ENCODE measurements at places on chromosomes 12 and 14.

DNA sequence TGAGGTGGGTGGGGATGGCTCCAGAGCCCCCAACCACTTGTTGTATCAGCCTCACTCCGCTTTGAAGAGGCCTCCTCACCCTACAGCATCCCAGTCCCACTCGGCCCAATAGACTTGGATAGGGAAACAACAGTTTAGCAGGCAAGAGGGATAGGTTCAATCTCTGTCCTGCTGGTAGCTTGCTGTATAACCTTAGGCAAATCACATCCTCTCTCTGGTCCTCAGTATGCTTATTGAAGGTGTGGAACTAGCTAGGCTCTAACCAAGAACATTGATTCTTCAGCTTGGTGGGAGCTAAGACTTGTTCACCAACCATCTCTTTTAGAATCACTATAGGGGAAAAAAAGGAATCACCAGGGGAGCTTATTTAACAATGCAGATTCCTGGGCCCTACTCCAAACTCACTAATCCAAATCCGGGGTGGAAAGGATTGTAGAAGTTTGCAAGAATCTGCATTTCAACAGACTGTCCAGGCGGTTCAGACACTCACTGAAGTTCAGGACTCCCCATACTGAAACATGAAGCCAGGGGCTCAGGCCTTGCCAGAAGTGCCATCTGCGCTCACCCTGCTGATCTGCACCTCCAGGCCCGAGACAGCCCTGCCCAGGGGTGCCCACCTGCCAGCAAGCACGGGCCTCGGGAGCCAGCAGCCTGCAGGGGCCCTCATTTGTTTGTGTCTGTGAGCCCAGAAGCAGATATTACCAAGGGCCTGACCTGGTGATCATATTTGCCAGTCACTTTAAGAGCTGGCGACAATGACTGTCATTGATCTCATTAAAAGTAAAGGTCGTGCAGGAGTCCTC, 113.0 kb downstream of the ADCK1 start:
- no peak for DNase-seq

GRCh38 chr14:89283327-89284060, 133.5 kb downstream of the FOXN3 start:
- no peak for DNase-seq

DNA sequence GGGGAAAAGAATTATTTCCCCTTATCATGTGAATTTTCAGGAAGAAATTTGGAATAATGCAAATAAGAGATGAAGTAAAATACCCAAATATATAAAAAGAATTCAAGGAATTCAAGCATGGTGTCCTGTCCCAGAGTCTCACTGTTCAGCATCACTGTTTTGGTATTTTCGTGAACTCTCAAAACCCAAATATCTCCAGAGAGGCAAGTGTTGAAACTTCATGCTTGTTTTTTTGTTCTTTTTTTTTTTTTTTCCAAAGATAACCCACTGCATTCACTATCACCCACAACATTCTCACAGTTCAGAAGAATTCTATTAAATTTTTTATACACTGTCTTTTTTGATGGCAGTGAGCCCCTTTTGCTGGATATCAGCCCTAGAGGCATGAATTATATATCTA, 354.9 kb downstream of the DIO2 start:
- no peak for DNase-seq

- no peak for DNase-seq
These were observed 408.5 kb downstream of the ZFP36L1 start for GRCh38 chr14:68384335-68384734.

DNA sequence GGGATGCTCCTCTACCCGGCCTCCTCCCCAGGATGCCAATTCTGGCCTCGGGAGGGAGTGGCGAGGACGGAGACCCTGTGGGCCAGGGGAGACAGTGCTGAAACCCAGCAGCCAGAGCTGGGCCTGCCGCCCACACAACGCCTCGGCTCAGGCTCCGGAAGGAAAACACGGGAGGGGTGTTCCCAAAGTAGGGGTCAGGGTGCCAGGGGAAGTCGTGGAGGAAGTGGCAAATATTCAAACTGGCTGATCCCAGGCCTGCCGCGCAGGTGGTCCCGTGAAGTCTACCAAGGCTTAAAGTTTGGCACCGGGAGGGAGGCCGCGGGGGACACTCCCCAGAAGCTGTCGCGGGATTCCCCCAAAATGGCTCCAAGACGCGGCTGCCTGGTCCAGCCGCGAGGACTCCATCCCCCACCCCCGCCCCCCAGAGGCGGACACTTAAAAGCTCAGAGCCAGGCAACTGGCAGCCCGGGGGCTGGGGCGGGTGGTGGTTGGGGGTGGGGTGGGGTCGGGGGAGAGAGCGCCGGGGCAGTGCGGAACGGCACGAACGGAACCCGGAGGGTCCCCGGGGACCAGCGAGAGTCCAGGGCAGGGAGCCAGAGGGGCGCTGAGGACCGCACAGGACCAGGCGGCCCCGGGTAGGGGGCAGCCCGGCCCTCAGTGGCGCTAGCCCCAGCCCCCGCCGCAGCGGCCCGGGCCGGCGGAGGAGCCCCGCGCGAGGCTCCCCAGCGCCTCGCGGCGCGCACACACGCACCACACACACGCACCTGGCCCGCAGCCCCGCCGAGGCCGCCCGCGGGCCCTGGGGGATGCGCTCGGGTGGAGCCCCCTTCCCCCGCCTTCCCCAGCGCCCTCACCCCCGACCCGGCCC, 20.0 kb downstream of the BEGAIN start:
- no peak for DNase-seq

DNA sequence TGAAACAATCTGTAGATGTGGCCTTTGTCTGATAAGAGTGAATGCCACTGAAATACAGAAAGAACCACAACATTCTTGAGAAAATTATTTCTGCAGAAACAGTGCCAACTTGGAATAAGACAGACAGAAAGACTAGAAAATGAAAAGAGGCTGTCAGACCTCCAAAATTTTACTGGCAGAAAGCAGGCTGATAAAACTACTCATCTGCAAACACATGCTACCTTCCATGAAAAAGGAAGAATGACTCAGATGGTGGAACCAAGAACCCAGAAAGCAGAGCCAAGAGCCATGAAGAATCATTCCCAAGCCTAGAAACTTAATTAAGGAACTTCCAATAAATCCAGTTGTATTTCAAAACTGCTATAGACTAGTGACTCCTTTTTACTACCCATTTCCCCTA, 31.9 kb upstream of the OSBPL8 start:
- DNase-seq: no peak

- no peak for DNase-seq
These were observed 72.5 kb downstream of the TSPAN11 start for GRCh38 chr12:30999011-30999410.

GRCh38 chr12:81949841-81950308, 190.7 kb upstream of the PPFIA2 start:
- DNase-seq: no peak
